ENCODE measurements at places on chromosomes 5 and 9.

DNA sequence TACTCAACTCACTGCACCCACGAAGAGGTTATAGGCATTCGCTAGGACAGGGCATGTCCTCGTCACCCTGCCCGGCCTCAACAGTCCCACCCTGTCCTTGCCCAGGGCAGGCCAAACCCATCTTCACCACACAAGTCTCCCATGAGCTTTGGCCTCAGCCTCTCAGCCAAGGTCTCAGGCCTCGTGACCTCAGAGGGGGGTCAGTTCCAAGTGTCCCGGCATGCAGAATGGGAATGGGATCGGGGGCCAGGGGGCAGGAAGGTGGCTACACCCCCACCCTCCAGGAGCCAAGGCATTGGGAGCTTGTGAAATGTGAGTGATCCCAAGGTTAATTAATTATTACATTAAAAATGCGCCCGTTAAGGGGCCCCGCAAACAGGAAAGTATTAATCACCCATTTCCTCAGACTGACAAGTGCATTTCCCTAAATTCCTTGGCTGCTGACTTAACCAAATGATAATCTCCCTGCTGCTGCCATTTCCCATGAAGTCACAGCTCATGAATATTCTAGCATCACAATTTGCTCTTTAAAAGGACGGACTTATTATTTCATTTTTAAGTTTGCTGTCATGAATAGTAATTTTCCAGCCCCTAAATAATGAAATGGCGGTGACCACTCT is 8.0 kb upstream of the UBAC1 start:
- no peak for DNase-seq

DNA sequence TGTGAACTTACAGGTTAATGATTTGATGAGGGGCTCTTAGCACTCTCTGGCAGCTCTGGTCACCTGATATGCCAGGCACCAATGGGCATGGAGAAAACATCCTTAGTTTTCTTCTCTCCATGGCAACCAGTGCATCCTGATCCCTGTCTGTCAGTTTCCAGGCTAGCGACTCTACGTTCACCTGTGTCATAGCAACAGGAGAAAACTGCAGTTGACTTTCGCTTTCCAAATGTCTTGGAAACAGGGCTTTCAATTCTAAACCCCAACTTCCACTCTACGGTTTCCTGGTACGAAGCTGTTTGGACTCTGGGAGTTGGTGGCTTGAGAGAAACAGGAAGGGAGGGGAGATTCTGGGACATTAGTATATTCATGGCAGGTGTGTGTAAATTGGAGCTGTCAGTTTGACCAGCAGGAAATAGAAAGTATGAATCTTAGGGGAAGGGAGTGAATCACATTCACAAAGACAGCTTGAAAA is 74.4 kb downstream of the SLC28A3 start:
- DNase-seq, result no peak

DNA sequence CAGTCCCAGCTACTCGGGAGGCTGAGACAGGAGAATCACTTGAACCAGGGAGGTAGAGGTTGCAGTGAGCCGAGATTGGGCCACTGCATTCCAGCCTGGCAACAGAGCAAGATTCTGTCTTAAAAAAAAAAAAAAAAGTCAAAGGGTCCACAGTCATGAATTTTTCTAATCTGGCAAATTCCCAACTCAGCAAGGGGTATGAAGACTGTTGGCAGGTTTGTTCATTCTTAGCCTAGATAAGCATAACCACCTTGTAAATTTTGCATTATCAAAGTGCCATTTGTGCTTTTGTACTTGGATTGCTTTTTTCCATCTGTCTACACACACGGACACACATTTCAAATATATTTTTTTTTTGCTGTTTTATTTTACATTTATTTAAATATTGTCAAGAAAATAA is 299.8 kb upstream of the NUDT12 start:
- no peak for DNase-seq

- DNase-seq, result no peak
Measured at GRCh38 chr5:144202072-144202471, 31.4 kb downstream of the KCTD16 start.

- DNase-seq, result no peak
Measured at GRCh38 chr9:124699575-124699974, 71.5 kb downstream of the NR6A1 start.

DNA sequence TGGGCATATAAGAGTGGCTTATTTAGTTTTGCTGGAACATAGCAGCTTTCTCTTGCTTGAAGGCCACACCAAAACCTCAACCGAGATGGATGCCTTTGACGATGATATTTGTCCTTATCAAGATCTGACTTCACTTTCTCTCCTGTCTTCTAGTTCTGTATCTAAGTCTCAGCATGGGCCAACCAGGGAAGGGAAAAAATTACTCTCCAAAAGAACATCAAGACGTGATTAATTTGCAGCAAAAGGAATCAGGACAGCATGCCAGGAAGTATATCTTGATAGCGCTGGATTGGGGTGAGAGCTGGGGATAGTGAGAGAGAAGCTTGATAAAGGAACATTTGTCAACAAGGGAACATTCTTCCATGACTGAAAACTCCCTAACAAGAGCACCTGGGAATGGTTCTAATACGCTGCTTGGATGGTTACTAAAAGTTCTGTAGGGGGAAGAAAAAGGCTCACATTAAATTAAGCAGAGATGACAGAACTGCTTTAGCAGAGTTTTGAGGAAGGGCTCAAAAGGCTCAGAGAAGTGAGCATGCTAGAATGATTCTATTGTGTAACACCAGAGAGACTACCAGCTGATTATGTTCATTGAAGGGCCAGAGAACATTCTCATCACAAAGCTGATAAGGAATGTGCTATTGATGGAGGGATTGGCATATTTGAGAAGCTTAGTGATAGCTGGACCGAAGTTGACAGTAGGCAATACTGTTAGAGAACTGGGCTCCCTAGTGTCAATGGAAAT is 21.6 kb upstream of the ANXA1 start:
- no peak for DNase-seq

- DNase-seq, result no peak
Measured at GRCh38 chr9:127022913-127023660, 99.3 kb downstream of the ANGPTL2 start.

DNA sequence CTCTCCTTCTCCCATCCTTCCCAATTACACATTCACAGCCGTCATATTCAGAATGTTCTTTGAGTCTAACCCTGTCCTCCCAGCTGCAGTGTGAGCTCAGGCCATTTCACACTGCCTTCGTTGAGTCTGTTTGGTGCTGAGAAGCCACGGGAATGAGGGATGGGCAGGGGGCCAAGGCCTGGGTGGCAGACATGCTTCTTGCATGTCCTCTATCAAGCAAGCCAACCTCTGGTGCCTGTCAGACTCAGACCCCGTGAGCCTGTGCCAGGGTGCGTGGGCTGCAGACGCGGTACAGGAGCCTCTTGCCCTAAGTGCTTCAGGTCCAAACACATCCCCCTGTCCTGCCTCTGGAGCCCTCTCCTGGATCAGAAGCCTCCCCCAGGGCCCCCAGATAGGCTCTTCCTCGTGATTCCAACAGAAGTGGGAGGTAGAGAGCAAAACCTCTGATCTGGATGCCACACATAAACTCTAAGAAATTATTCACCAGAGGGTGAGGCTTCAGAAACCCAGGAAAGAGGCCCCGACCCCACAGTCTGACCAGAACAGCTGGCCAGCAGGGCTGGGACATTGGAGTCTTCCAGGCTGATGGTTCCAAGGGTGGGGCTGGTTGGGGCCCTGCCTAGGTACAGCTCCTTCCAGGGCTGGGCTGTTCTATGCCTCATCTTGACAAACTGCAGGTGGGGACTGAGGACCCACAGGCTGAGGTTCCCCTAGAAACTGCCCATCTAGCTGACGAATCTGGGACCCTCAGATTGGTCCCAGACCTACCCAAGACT is 46.7 kb upstream of the CDKN2AIPNL start:
- peak; percentile 72 for DNase-seq

GRCh38 chr9:35380619-35381018 is 109.3 kb upstream of the RUSC2 start:
- no peak for DNase-seq

DNA sequence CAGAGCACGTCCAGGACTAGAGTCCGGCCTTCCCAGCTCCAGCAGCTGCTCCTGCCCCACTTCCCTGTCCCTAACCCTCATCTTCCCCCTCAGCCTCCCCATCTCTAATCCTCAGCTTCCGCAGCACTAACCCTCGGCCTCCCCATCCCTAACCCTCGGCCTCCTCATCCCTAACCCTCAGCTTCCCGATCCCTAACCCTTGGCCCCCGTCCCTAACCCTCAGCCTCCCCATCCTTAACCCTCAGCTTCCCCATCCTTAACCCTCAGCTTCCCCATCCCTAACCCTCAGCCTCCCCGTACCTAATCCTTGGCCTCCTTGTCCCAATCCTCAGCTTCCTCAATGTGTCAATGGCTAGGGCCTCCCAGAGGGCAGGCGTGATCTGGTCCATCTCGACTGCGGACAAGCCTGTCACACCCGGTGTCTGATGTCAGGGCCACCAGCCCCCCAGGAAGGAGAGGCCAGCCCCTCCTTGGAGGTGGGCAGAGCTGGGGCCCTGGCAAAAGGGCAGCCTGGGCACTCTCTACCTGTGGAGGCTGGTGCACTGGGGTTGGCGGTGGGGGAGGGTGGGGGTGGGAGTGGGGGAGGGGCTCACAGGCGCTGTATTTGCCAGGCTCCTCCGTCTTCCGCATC is 1.4 kb downstream of the OBP2B start:
- no peak for DNase-seq

DNA sequence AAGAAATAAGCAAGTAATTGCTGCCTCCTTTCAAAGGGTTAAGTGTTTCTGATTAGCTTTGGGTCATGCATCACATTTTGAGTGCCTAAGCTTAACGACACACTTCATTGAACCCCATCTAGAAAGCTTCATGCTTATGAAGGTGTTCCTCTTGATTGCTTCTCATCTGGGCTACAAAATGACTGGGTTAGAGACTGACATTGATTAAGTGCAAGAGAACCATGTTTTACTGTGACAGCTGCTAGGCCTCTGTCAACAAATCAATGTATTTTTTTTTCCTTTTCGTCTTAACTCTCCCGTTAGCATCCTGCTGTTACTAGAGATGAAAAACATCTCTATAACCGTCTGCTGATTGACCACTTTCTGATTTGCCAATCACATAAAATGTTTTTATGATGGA is 725.0 kb downstream of the TLE1 start:
- DNase-seq, result no peak

DNA sequence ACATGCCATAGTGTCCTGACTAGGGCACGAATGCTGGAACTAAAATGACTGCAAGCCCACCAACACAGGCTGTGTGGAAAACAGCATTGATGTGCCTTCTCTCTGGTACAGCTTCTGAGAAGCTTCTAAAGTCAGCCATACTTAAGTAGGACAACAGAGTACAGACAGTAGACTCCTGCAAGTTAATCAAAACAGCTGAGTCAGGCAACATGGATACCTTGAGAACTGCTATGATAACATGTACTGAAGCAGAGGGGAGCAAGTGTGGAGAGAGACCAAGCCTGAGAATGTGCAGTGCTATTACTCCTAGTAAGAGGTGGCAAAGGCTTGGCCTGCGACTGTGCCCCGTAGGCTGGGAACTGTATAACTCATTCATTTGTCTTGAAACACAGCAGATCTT is 2.5 kb downstream of the ISCA1 start:
- DNase-seq, result no peak

GRCh38 chr5:163005949-163006348 is 431.4 kb upstream of the CCNG1 start:
- no peak for DNase-seq

- no peak for DNase-seq
Measured at GRCh38 chr5:140367256-140368013, 7.4 kb downstream of the SLC4A9 start.

- no peak for DNase-seq
Measured at GRCh38 chr9:13296972-13297371, 17.5 kb upstream of the MPDZ start.

DNA sequence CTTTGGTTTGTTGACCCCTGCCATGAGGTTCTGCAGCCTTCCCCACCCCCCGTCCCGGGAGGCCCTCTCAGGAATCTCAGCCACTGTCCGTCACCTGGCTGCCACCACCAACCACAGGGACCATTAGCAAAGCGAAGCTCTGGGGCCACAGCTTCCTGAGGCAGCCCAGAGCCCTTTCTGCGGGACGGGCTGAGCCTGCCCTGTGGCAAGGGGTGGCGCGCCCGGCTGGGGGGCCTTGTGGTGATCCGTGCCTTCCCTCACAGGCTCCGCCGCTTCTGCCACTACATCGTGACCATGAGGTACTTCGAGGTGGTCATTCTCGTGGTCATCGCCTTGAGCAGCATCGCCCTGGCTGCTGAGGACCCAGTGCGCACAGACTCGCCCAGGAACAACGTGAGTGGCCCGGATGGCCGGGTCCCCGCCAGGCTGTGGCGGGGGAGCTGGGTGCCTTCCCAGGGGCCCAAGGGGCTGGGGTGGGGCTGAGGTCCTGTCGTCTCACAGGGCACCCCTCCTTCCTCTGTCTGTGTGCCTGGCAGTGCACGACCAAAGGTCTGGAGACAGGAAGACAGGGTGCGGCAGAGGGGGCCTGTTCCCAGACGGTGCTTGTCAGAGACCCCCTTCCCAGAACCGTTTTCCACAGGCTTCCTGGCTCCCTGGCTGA is 169.2 kb downstream of the CACNA1B start:
- no peak for DNase-seq

DNA sequence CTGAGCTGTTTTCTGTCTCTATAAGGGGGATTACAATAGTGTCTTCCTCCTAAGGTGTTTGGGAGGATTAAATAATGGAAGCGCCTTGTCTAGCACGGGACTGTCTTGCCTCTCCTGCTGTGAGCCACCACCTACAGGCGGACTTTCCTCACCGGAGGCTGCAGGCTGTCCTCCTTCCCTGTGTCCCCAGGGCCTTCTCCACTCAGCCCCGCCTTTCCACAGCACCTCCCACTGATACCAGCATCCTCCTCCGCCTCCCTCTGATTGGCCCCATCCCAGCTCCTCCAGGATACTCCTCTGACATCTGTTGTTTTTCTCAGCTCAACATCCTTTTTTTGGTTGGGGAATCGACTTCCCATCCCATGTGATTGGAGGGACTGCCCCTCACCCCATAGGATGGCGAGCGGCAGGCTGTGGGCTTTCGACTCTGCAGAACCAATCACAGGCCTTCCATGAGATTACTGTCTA is 851 bp upstream of the ZDHHC12 start:
- DNase-seq, result peak; percentile 82

- DNase-seq, result peak; percentile 78
Measured at GRCh38 chr5:125093776-125094175, 347.3 kb upstream of the ZNF608 start.
